Panc1 (cell line): ENCODE measurements at places on chromosomes 16 and 17. TPM values are rescaled to one million over a fixed set of nuclear protein-coding genes. Genes with fewer than 3 reads are reported as not detected.

- H3K4me1 ChIP-seq, result no peaks in the 10 kb centered on the region
- DNase-seq, result no peak
- no peak overlapping the region for H3K27ac ChIP-seq
- no peaks in the 10 kb centered on the region; the same call in none of the 2 replicates for H3K36me3 ChIP-seq
Measured at GRCh38 chr16:56414366-56414765, 11.0 kb downstream of the AMFR start.

DNA sequence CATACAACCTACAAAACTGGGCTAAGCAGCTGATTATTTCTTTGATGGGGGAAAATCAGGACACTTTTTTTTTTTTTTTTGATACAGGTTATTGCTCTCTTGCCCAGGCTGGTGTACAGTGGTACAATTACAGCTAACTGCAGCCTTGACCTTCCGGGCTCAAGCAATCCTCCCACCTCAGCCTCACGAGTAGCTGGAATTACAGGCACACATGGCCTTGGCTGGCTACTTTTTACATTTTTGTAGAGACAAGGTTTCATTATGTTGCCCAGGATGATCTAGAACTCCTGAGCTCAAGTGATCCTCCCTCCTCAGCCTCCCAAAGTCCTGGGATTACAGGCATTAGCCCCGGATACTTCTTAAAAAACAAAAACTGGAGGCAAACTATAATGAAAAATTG is 20.6 kb upstream of the TMEM97 start:
- no peaks in the 10 kb centered on the region for H3K27me3 ChIP-seq
- no peaks in the 10 kb centered on the region for H3K4me1 ChIP-seq
- no peaks in the 10 kb centered on the region for H3K36me3 ChIP-seq

The IGF2BP1 gene
- 109 TPM for total RNA-seq

The KRTAP1-5 gene
- total RNA-seq, result not detected

GRCh38 chr17:62891659-62892058 is 74.4 kb upstream of the TANC2 start:
- no peaks in the 10 kb centered on the region for H3K4me1 ChIP-seq
- no peak overlapping the region for H3K27ac ChIP-seq
- no peak overlapping the region for H3K4me3 ChIP-seq
- no peaks in the 10 kb centered on the region for H3K27me3 ChIP-seq

The RHOT1 gene
- total RNA-seq, result 39.2 TPM

The CIBAR2 gene
- not detected for total RNA-seq
